ENCODE measurements at places on chromosomes 1 and 21.

DNA sequence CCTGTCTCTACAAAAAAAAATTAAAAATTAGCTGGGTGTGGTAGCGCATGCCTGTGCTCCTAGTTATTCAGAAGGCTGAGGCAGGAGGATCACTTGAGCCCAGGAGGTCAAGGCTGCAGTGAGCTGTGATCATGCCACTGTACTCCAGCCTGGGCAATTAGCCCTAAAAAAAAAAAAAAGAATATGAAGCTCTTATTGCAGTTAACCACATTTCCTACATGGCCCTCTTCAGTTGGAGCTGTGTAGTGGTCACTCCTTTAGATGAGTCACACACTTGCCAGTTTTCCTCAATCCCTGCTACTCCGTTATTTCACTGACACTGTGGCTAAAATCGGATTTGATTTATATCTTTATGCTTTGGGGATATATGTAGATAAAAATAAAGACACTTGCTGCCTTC lies 11.8 kb downstream of the NFYC start:
- no peak for DNase-seq

GRCh38 chr21:34337741-34338140 lies 26.1 kb upstream of the KCNE2 start:
- no peak for DNase-seq

GRCh38 chr1:57188168-57188567 lies 222.4 kb upstream of the C8B start:
- DNase-seq: no peak

DNA sequence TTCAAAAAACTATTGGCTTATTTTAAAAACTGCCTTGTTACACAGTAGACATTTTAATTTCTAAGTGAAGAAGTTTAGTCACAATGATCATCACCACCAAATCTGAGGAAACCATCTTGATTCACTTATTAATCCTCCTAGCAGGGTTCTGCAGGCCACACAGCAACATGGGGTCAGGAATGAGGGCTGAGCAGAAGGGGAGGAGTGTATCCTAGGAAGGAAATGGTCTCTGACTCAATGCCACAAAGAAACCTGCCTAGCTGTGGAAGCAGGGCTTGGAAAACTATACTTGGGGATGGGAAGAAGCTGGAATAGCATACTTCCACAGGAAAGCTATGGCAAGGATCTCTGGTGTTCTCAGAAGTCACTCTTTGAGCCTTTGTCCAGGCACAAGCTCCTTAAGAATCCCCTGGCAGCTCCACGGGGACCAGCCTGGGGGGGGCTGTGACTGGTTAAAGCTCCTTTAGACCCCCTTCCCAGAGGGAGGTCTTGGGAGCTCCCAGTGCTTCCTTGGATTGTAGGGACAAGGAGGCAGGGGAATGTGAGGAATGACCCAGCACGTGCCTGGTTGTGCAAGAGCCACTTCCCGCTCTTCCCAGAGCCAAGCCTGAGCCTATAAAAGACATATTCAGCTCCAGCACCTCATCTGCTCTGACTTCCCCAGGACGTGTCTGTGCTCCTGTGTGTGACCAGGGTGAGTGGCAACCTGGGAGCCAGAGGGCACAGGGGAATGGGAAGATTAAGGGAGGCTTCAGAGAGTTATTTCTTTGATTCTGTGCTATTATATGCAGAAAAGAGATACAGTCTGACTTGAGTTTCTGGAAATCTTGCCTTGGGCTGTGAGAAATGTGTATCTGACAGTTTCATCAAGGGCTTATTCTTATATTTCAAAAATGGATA lies at the start of gene LCE2A:
LCE2A (plus strand) TSS at position 645 of the 900 bp plus-strand sequence. CDS start 557 bp downstream, outside the sequence.
- no peak for DNase-seq

- no peak for DNase-seq
These were observed 24.8 kb upstream of the TCEA3 start for GRCh38 chr1:23449306-23449705.

DNA sequence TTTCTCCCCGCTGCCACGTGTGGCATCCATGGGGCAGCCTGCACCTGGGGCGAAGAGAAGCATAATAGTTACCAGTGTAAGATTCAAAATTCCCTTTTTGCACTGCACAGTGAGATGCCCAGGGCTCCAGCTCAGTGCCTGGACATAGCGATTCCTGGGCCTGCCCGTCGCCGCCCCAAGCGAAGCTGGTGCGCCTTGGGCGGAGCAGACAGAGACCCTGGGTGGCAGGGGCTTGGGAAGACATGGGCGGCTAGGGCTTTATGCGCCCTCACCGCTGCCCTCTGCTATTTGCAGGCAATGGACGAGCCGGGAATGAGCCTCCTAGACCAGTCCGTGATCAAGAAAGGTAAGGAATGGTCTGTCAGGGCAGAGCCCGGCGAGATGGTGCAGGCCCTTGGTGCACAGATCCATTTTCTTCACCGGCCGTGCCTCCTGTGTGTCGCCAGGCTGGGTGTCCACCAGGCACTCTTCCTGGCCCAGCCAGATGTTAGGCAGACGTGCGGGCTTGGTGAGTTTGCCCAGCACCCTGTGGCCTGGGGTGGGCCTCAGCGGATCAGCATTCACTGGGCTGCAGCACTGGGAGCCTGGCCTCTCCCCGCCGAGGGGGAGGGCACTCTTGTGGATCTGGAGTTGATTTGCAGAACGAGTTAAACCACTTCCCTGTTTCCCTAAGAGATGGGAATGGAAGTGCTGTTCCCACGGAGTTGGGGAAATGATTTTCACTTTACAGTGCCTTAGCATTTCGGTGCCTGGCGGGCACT lies 1.7 kb downstream of the TFAP2E start:
- DNase-seq: no peak

DNA sequence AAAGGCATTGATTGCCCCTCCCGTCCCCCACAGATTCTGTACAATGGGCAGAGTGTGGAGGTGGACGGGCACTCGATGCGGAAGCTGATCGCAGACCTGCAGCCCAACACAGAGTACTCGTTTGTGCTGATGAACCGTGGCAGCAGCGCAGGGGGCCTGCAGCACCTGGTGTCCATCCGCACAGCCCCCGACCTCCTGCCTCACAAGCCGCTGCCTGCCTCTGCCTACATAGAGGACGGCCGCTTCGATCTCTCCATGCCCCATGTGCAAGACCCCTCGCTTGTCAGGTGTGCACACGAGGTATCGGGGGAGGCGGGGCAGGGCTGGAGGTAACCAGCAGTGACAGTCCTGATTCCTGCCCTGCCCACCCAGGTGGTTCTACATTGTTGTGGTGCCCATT lies 44.8 kb upstream of the KDM4A start:
- no peak for DNase-seq

DNA sequence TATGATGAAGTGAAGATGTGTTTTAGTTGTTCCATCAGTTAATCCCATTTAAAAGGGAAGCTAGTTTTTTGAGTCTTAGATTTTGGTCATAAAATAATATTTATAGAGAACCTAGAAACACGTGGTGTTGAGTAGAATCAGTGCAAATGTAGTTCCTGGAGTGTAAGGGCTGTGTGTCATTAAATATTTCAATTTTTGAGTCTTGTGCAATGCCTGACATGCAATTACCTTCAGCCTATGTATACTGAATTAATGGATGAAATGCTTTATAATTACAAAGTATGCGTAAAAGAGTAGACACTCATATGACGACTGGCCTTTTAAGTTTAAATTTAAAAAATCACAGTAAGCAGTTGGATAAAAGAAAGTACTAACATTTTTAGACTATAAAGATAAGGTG lies 75.0 kb downstream of the NEK7 start:
- no peak for DNase-seq

DNA sequence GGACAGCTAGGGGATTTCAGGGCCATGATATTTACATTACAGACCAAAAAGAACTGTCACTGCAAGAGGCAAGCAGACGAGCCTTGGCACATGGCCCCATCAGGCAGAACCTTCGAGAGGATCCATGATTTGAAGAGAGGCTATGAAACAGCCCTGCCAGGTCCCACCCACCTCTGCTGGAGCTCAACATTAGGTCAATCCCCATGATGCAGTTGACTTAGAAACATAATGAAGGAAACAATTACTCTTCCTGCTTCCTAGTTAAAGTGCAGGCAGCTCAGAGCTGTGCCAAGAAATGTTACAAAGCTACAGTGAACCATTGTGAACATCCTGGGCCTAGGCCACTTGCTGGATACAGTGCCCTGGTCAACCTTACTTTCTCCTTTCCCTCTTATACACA lies 41.7 kb upstream of the PTCH2 start:
- DNase-seq: no peak

DNA sequence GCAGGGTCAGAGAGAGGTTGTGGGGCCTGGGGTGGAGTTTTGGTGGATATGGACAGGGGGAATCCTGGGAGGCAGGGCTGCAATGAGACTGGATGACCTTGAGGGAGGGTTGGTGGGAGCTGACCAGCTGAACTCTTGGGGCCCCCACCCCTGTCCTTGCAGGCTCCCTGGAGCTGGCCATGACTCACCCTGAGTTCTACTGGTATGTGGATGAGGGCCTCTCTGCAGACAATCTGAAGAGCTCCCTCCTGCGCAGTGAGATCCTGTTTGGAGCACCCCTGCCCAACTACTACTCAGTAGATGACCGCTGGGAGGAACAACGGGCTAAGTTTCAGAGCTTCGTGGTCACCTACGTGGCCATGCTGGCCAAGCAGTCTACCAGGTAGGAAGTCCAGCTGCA lies 23.6 kb downstream of the DISP3 start:
- no peak for DNase-seq

- no peak for DNase-seq
These were observed 10.9 kb upstream of the GNB1 start for GRCh38 chr1:1901641-1902294.

GRCh38 chr1:223153177-223154119 lies 10.4 kb upstream of the TLR5 start:
- no peak for DNase-seq

GRCh38 chr1:114585231-114585630 lies 3.8 kb upstream of the BCAS2 start:
- no peak for DNase-seq

DNA sequence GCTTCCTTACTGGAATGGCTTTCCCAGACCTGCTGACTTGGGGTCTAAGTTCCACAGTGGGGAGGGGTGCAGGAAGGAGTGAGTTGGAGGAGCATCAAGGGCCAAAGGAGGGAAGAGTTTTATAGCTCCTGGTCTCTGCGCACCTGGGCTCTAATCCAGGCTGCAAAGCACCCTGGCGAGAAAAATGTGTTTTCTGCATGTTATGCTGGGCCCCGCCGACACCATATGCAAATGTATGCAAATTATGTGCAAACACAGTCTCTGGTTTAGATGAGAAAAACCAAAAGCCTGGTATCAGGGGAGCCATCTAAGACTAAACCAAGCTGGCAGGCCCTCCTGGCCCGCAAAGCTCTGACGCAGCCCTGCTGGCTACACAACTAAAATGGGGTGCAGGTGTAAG lies 95.0 kb downstream of the VWA5B1 start:
- DNase-seq: no peak

DNA sequence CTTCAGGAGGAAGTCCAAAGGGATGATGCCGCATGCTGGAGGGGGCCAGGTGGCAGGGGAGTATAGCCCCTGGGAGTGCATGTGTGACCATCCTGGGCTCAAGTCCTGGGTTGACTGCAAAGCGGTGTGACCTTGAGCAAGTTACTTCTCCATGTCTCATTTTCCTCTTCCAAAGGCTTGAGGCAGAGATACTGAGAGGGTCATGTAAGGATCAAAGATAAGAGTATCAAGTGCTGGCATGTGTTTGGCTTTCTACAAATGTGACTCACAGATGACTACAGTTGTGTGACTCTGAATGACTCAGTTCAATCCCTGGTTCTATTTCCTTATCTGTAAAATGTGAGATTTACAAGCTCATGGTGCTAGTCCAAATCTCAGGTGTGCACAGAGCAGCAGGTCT lies 26.1 kb downstream of the PROK1 start:
- DNase-seq: peak; percentile 19

DNA sequence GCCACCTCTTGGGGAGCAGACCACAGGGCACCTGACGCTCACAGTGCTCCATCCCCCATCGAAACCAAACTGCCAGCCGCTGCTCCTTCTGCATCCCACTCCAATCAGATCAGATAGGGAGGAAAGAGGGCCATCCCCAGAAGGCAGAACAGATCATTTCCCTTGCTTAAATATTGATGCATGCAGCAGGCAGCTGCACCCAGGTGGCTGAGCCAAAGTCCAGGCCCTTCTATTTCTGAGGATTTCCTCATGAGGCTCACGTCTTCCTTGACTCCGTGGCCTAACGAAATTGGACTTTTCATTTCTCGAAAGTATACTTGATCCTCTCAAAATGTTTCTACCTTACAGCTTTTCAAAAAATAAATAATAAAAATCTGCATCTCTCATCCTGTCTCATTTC lies 239.2 kb downstream of the ATG4C start:
- DNase-seq: no peak

- no peak for DNase-seq
These were observed 66.5 kb downstream of the PLPP3 start for GRCh38 chr1:56512724-56513494.

DNA sequence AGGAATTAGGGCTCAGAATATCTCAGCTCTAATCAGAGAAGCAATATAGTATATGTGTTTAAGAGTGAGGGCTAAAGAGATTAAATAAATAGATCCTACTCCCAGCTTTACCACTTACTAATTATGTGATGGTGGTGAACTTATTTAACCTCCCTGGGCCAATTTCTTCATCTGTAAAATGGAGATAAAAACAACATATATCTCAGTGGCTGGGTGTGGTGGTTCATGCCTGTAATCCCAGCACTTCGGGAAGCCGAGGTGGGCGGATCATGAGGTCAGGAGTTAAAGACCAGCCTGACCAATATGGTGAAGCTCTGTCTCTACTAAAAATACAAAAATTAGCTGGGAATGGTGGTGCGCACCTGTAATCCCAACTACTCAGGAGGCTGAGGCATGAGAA lies 135.2 kb downstream of the SLC44A5 start:
- DNase-seq: no peak

DNA sequence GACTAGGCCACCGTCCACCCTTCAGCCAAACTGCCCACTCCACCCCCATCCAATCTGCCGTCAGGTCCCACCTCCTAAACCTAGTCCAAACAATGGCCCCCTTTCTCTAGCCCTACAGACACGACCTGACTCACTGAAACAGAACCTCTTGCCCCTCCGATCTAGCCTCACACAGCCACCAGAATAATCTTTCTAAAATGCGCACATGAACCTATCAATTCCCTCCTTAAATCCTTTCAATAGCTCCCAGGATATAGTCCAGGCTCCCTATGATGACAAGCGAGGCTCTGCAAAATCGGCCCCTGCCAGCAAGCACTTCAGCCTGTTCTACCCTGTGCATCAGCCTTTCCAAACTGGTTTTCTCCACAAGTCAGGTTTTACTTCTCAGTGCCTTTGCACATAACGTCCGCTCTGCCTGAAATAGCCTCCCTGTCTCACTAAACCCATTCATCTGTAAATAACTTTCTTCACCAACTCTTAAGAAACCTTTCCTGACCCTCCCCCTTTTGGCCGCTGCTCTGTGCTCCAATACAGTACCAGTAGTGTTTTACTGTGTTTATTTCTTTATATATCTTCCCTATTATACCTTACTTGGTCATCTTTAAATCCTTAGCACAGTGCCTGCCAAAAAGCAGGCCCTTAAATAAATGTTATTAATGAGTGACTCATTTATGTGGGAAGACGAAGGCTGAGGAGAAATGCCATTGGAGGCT lies 9.0 kb upstream of the CDC20 start:
- DNase-seq: no peak

- DNase-seq: no peak
These were observed 30.9 kb upstream of the RBM15 start for GRCh38 chr1:110308247-110308646.
